Aortic smooth muscle cell (primary cell): ENCODE measurements at places on chromosomes 7 and 10. TPM values are rescaled to one million over a fixed set of nuclear protein-coding genes. Genes with fewer than 3 reads are reported as not detected.

The SPDYE16 gene
- 0.06 and 0.13 TPM in 2 replicates for total RNA-seq

The PTPRN2 gene
- total RNA-seq, result 0.56 and 1.6 TPM in 2 replicates

The FRAT2 gene
- total RNA-seq, result 4.4 and 5.4 TPM in 2 replicates

The ASB15 gene
- not detected in 2 replicates for total RNA-seq

The URGCP gene
- total RNA-seq, result 30.0 and 32.1 TPM in 2 replicates

The LEP gene
- total RNA-seq, result not detected in 2 replicates

The TIMM23B gene
- total RNA-seq, result 18.7 and 22.2 TPM in 2 replicates

The DPYSL4 gene
- total RNA-seq, result 2.6 and 4.6 TPM in 2 replicates

The OR6V1 gene
- total RNA-seq, result not detected in 2 replicates

The SFMBT2 gene
- 1.2 and 3.4 TPM in 2 replicates for total RNA-seq
